ENCODE measurements at places on chromosomes 2 and 18.

DNA sequence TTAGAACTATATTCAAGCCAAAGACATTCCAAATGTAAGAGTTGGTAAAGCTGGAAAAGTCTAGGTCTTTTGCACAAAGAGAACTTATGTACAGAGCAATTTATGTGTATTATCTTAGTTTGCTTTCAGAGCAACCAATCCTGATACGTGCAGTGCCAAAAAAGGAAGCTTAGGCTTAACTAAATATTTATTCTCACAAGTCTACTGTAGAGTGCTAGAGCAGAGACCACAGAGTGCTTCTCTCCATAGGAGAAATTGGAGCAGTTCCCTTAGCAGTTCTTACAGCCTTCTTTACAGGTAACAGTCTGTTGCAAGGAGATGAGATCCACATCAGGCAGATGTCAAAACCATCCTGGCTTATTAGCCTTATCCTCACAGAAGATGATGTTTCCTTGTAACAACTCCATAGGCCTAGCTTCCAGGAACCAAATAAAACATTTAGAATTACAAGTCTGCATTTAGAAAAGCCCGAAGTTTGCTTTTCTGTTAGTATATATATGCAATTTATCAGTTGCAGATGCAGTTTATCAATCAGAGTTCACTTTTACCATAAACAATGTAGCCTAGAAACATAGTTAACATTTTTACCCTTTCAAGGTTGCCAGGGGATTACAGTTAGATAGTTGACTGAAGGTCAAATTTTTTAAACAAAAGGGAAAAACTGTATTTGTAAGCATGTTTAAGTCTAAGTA lies 250.6 kb upstream of the KCNJ3 start:
- DNase-seq, result no peak

DNA sequence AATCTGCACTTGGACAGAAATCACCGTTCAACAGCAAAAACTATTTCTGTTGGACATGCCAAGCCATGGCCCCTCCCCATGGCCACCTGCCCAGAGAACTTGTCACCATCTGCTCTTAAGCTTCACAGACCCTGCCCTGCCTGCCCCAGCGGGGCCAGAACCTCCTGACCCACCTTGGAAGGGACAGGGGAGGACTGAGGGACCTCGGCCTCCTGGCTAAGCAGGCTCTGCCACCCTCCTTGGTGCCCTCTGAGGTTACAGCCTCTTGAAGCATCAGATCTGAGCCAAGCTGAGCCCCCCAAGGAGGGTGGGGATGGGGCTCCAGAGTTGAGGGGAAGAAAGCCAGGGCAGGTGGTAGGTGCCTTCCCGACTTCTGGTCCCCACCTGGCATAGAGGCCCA lies 6.5 kb downstream of the TEX261 start:
- DNase-seq, result no peak

DNA sequence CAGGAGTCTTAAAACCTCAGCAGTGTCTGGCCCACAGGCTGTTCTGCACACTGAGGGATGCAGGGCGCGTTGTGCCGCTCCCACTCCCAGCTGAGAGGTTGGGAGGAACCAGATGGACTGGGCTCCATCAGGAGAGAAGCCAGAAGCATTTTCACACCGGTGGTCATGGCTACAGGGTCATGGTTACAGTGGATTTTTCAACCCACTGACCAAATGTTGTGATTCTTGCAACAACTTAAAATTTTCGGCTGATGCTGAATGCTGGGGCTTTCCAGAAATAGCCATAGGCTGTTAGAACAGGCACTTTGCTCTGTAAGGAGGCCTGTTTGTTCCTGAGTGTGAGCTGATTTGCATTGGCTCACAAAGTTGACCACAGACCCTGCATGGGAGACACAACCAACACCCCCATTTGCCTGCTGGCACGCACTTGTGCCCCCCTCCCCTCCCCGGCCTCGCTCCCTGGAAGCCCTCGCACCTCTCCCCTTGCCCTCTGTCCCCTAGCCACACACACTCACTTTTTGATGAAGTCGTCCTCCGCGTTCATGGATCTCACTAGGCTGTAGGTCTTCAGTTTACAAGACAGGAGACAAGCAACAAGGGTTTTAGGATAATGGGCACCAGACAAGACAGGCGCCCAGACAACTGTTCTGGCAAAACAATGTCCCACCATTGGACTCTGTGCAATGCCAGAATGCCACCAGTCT lies 3.4 kb downstream of the LPIN1 start:
- DNase-seq, result no peak

GRCh38 chr2:82694431-82694830 lies 1764.6 kb downstream of the SUCLG1 start:
- DNase-seq, result no peak

GRCh38 chr2:155867564-155867963 lies 465.0 kb downstream of the NR4A2 start:
- DNase-seq, result no peak

DNA sequence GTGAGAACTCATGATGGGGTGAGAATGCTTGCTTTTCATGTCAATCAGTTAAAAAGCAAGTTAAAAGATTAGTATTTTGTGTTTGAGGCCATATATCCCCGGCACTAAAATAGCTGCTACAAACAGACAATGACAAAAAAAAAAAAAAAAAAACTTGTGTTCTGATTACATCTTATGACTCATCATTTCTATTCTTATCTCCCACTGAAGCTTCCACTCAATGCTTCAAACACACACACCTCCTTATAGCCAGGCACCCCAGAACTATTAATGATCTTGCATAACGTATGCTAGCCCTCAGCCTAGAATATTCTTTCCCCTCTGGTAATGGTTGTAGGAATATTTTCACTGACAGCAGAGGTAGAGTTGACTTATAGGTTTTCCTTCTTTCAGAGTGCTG lies 778.3 kb downstream of the TRIB2 start:
- no peak for DNase-seq

DNA sequence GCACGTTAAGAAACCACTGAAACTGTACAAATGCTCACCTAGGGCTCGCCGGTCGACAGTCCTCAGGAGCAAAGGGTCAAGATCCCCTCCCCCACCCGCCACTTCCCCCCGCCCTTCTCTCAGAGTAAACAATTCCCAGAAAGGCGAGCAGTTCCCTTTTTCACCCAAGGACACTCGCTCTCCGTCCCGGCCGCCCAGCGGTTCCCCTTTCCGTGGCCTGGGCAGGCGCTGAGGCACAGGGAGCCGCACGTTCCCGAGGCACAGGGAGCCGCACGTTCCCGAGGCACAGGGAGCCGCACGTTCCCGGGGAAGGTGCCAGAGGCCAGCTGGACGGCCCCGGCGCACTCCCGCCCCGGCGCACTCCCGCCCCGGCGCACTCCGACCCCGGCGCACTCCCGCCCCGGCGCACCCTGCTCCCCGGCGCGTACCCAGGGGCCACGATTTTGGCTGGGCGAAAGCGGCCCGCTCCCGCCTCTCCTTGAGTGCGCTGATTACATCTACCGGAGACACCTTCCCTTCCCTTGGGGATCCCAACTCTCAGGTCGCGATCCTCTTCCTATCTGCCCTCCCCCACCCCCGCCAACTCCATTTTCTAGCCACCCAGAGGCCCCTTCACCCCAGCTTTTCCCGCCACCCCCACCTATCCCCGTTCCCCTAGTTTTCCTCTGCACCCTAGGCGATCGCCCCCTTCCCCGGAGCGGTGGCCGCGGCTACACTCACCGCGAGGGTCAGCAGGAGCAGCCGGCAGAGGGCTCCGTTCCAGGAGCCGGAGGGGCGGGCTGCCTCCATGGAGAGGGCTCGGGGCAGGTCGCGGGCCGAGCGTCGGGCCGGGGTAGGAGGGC lies 817 bp downstream of the DSC2 start:
- peak; percentile 83 for DNase-seq

GRCh38 chr2:3642521-3643215 lies 15.3 kb upstream of the ALLC start:
- DNase-seq, result no peak

DNA sequence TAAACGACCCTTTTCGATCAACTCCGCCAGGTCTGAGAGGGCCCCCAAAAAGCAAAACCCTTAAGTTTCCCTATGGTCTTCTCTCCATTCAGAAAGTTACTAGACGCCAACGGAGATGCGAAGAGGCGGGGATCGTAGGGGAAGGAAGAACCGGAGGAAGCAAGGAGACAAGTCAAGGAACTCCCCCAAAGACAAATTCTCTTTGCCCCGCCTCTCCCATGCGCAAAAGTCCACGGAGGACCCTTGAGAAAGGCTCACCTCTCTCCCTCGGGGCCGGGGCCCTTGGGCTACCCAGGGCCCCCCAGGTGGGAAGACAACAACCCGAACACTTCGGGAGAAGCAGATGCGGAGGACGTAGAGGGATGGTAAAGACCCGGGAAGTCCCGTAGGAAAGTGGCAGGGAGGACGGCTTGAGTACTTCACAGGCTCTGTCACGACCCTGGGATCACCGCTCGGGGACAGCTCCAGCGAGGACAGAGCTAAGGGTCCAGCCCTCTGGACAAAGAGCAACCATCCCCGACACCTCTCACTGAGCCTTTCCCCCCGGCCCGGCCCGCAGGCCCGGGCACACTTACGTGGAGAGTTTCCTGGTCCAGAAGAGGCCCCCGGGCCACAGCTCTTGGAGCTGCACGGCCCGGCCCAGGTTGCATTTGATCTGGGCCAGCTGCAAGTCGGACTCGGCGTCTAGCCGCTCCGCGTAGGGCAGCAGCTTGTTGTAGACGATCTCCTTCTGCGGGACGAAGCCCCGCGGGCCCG lies 647 bp downstream of the PSME4 start:
- peak; percentile 71 for DNase-seq

DNA sequence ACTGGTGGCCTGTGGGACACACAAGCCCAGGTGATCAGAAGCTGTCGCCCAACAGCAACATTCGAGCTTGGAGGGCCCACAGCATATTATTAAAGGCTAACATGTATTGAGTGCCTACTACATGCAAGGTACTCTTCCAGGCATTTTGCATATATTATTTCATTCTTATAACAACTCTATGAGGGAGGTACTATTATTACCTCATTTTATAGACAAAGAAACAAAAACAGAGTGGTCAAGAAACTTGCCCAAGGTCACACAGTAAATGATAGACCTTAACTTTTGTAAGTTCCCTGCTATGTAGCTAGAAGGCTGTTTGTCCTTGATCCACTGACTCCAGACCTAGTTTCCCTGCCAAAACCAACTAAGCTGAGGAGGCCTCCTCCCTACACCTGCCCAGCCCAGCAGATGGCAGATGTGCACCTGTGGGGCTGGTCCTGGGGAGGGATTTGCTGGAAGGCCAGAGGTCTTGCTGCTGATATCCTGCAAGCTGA lies 35.7 kb downstream of the KANSL3 start:
- no peak for DNase-seq

Data from inflammatory macrophage treated with lipopolysaccharide for 4 hours (primary cell).